ENCODE measurements at places on chromosomes 3 and 15.

GRCh38 chr3:138642226-138642926 is 33.8 kb downstream of the FAIM start:
- no peak overlapping the region for H3K27ac ChIP-seq
- no peak for DNase-seq
- no peaks in the 10 kb centered on the region for H3K27me3 ChIP-seq
- no peaks in the 10 kb centered on the region for H3K36me3 ChIP-seq

DNA sequence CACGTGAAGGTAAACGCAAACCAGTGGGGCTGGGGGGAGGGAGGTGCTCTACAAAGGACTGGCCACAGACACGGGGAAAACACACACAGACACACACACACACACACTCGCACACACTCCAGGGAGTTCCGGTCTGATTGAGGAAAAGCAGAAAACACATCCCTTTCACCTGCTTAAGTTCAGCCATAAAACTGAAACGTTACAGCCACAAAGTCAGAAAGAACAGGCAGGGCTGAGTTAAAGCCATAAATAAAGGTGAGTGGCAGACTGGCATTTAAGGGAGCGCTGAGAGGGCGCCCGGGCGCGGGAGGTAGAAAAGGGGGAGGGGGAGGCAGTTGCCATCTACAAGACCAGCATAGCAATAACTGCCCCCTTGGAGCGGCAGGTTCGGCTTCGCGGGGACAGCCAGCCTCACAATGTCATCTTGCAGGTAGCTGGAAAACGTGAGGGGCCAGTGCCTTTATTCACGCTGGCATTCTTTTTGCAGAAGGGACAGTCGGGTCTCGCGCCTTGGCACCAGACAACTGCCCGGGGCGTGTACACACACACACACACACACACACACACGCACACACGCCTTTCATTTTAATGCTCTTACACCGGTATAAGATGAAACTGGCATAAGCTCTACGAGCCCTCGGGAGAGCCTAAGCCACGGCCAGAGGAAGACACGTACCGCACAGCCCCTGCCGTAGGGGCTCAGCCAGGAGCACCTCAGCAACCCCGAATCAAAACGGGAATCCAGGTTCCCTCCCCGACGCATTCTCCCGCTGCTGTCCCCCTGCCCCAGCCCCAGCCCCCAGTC is 866 bp downstream of the TNIK start:
- H3K4me3 ChIP-seq: peak overlapping the region; percentile 89
- H3K36me3 ChIP-seq: no peaks in the 10 kb centered on the region
- no peak overlapping the region for H3K27ac ChIP-seq
- H3K4me1 ChIP-seq: peaks cover 5% of the 10 kb centered on the region

GRCh38 chr3:18401300-18401961 is 23.7 kb downstream of the SATB1 start:
- no peak for DNase-seq
- no peaks in the 10 kb centered on the region for H3K36me3 ChIP-seq
- H3K27ac ChIP-seq: no peak overlapping the region
- no peak overlapping the region for H3K4me3 ChIP-seq

DNA sequence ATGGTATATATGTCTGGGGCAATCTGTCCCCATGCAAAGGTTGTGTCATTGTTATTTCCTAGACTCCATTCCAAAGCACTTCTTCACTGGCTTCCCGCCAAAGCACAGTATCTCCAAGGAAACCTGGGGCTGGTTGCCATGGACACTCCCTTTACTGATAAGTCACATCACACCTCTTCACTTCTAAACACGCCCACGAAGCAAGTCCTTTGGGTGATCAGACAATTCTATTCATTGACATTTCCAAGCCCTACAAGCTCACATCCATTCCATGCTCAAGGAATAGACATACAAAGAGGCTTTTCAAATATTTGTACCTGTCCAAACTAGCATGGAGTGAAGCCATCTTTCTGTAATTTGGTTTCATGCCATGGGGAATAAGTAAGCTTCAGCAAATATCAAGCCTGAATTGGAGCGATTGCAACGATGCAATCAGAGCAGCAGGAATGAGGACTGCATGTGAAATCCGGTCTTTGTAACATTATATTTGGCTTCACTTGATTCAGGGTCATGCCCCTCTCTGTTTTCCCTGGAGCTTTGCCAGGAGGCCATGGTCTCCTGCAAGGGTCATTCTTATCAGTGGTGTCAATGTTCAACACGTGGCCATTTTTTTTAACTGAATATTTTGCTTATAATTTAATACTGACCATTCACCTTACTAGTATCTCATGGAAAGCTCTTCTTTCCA is 201.6 kb upstream of the TMC3 start:
- H3K4me1 ChIP-seq: peaks cover 32% of the 10 kb centered on the region
- DNase-seq: no peak

- peak overlapping the region; percentile 65 for H3K4me3 ChIP-seq
- peak; percentile 83 for DNase-seq
- no peaks in the 10 kb centered on the region for H3K27me3 ChIP-seq
- no peaks in the 10 kb centered on the region for H3K36me3 ChIP-seq
- H3K4me1 ChIP-seq: peaks cover 17% of the 10 kb centered on the region
These were observed 661.2 kb upstream of the NR2F2 start for GRCh38 chr15:95669146-95669922.

GRCh38 chr3:127732303-127732702 is 59.6 kb downstream of the ABTB1 start:
- H3K27ac ChIP-seq: no peak overlapping the region
- no peaks in the 10 kb centered on the region for H3K36me3 ChIP-seq
- no peaks in the 10 kb centered on the region for H3K27me3 ChIP-seq
- DNase-seq: no peak

- DNase-seq: no peak
- no peak overlapping the region for H3K4me3 ChIP-seq
- peaks cover 64% of the 10 kb centered on the region for H3K4me1 ChIP-seq
- H3K36me3 ChIP-seq: peaks cover 7% of the 10 kb centered on the region
- H3K27me3 ChIP-seq: no peaks in the 10 kb centered on the region
These were observed 23.7 kb downstream of the ABHD2 start for GRCh38 chr15:89111961-89112340.

- H3K4me1 ChIP-seq: no peaks in the 10 kb centered on the region
- no peak overlapping the region for H3K4me3 ChIP-seq
These were observed 154.3 kb downstream of the RBPMS2 start for GRCh38 chr15:64621056-64621455.

- H3K36me3 ChIP-seq: no peaks in the 10 kb centered on the region
- H3K4me1 ChIP-seq: no peaks in the 10 kb centered on the region
- no peak for DNase-seq
- no peak overlapping the region for H3K27ac ChIP-seq
These were observed 294.6 kb upstream of the TGFBR2 start for GRCh38 chr3:30311781-30312180.

- DNase-seq: no peak
- H3K4me3 ChIP-seq: no peak overlapping the region
- no peaks in the 10 kb centered on the region for H3K27me3 ChIP-seq
- H3K27ac ChIP-seq: no peak overlapping the region
- peaks cover 25% of the 10 kb centered on the region for H3K4me1 ChIP-seq
These were observed 62.2 kb upstream of the PAQR5 start for GRCh38 chr15:69236505-69236904.

DNA sequence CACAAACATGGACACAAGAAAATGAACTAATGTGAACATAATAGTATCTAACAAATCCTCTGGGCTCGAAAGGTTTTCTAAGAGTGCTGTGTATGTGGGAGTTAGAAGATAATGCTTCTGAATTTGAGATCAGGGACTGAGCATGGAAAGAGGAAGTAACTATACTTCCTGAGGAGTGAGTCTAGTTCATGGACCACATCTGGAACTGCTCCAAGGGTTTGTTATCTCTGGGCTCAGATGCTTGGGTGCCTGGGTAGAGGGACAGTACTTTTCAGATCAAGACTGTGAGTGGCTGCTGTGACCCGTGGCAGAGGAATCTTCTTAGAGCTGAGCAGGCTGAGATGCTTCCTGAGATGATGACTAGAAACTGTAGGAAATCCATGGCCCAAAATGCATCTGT is 28.5 kb downstream of the TBC1D23 start:
- no peak overlapping the region for H3K27ac ChIP-seq
- no peak for DNase-seq
- H3K36me3 ChIP-seq: no peaks in the 10 kb centered on the region
- H3K4me3 ChIP-seq: no peak overlapping the region

GRCh38 chr3:45765958-45766357 is 30.4 kb downstream of the SLC6A20 start:
- no peaks in the 10 kb centered on the region for H3K36me3 ChIP-seq
- no peaks in the 10 kb centered on the region for H3K27me3 ChIP-seq
- DNase-seq: no peak
- no peak overlapping the region for H3K4me3 ChIP-seq

DNA sequence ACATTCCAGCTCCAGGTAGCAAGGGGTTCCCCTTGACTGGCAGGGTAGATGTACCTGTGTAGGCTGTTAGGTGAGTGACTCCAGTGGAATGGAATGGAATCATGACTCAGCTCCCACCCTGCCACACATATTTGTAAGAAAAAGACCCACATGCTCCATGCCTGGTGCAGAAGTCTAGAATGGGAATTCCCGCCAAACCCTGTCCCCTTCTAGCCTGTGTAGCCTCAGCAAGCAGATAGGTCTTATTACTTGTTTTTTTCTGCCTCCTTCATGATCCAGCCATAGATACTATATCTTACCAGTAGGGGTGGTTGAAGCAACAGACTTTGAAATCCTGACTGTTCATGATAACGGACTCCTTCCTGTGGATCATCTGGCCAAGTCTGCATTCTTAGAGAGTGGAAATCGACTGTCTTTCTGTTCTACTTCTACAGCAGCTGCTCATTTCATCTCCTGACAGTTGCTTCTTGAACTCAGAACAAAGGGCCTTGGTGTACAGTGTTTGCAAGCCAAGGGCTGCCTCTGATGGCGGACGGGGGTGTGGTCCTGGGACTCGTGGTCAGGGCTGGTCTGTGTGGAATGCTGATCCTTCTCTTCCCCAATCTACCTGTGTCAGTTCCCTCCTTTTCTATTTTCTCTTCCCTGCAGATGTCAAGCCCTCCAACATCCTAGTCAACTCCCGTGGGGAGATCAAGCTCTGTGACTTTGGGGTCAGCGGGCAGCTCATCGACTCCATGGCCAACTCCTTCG is 16.3 kb downstream of the SNAPC5 start:
- H3K4me1 ChIP-seq: no peaks in the 10 kb centered on the region
- no peak overlapping the region for H3K27ac ChIP-seq
- no peaks in the 10 kb centered on the region for H3K36me3 ChIP-seq
- no peaks in the 10 kb centered on the region for H3K27me3 ChIP-seq
- no peak overlapping the region for H3K4me3 ChIP-seq
- no peak for DNase-seq

DNA sequence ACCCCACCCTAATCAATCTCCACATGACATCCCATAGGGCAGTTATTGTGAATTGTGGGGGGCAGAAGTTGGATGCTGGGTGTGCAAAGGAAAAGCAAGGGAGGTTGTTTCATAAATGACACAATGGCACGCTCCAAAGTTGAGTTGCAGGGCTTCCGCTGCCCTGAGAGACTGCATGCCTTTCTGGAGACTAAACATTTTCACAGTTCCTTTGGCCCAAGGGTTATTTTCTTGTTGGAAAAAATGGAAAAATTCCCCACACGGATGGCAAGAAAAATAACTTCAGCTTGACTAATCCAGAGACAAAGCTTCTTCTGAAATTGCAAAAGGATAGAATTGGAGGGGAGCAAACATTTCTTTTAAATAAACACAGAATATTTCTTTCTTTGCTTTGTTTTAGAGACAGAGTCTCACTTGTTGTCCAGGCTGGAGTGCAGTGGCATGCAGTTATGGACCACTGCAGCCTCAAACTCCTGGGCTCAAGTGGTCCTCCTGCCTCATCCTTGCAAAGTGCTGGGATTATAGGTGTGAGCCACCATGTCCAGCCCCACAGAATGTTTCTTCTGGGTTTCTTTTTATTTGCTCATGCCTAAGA is 19.1 kb upstream of the TPM1 start:
- no peak for DNase-seq
- no peaks in the 10 kb centered on the region for H3K36me3 ChIP-seq
- H3K4me1 ChIP-seq: no peaks in the 10 kb centered on the region
- H3K27ac ChIP-seq: no peak overlapping the region
- H3K4me3 ChIP-seq: no peak overlapping the region

Data from MM.1S (cell line).